ENCODE measurements at places on chromosomes 1 and 21. TPM values are rescaled to one million over a fixed set of nuclear protein-coding genes. Genes with fewer than 3 reads are reported as not detected.

The SLAMF6 gene
- not detected for total RNA-seq

The FAM151A gene
- 0.32 TPM for total RNA-seq

The RASAL2 gene
- 17.1 TPM for total RNA-seq

The TFAP2E gene
- 0.31 TPM for total RNA-seq

The ZNF436 gene
- 5.4 TPM for total RNA-seq

The PLA2G2D gene
- total RNA-seq = not detected

The ERICH3 gene
- total RNA-seq = not detected

The SPATA6 gene
- 1.9 TPM for total RNA-seq

The SCMH1 gene
- total RNA-seq = 14.2 TPM

The IQGAP3 gene
- total RNA-seq = 17.8 TPM

The RXFP4 gene
- total RNA-seq = not detected

The C1orf105 gene
- total RNA-seq = not detected

The LCE1D gene
- total RNA-seq = not detected

The RNF186 gene
- not detected for total RNA-seq

The YRDC gene
- total RNA-seq = 12.1 TPM

The KRTAP19-3 gene
- not detected for total RNA-seq

The MYBPH gene
- total RNA-seq = not detected

The CLCA4 gene
- total RNA-seq = not detected

The C1orf226 gene
- total RNA-seq = 1.2 TPM

The HAO2 gene
- total RNA-seq = not detected

The ERG gene
- total RNA-seq = not detected

The FMO4 gene
- 0.31 TPM for total RNA-seq
